ENCODE measurements at places on chromosomes 12 and 14. TPM values are rescaled to one million over a fixed set of nuclear protein-coding genes. Genes with fewer than 3 reads are reported as not detected.
A peak's percentile ranks its signal among the peaks of the same experiment; 100 is the strongest.

DNA sequence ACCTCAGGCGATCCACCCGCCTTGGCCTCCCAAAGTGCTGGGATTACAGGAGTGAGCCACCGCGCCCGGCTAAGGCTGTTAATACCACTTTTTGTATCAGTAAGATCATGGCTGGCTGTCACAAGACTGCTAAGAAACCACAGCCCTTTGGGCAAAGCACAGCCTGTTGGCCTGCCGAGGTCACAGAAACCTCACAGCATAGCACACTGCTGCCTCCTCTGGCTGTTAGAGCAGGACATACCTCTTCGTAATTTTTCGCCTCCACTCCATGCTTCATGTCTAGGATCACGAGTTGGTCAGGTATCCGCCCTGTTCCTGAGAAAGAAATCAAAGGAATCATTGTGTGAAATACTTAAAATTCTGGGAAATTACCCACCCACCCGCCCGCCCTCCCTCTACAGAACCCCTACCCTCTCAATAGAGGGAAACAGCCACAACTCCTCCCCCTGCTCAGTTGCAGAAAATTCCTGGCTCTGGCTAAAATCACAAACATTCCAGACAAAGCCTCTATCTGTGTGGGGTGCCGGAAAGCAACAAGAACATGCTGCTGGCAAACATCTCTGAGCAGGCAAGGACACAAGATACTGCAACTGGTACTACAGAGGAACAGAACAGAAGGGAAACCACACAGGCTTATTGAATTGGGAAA is 20.7 kb upstream of the NEK9 start:
- DNase-seq, result peak; percentile 72

GRCh38 chr12:18750085-18750484 is 12.2 kb downstream of the CAPZA3 start:
- DNase-seq, result peak; percentile 26

GRCh38 chr14:88815980-88816379 is 8.5 kb upstream of the TTC8 start:
- DNase-seq, result no peak

DNA sequence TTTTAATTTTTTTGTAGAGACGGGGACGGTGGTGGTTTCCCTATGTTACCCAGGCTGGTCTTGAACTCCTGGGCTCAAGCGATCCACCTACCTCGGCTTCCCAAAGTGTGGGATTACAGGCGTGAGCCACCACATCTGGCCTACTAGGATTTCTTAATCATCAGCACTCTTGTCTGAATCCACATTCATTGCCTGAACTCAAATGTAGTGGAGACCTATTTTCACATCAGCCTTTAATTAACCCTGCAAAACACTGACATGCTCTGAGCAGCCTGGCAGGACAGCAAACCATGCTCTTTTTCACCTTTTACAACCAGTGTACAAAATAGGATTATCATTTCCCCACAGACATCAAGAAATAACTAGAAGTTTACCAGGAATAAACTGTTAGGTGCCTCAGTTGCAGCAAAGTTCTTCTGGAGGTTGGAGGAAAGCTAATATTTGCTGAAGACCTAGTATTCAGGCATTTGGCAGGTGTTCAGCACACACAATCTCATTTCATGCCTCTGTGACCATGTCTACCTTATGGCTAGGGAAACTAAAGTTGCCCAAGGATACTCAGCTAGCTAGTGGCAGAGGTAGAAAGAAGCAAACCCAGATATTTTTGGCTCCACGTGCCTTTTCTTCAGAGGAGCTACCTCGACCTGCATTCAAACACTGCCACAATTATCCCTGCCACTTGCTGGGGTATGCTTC is 37.7 kb downstream of the CFL2 start:
- no peak for DNase-seq

GRCh38 chr14:105943973-105944602 is 417.7 kb downstream of the TMEM121 start:
- no peak for DNase-seq

- DNase-seq, result peak; percentile 95
These were observed 8.5 kb upstream of the LTBP2 start for GRCh38 chr14:74620497-74620921.

DNA sequence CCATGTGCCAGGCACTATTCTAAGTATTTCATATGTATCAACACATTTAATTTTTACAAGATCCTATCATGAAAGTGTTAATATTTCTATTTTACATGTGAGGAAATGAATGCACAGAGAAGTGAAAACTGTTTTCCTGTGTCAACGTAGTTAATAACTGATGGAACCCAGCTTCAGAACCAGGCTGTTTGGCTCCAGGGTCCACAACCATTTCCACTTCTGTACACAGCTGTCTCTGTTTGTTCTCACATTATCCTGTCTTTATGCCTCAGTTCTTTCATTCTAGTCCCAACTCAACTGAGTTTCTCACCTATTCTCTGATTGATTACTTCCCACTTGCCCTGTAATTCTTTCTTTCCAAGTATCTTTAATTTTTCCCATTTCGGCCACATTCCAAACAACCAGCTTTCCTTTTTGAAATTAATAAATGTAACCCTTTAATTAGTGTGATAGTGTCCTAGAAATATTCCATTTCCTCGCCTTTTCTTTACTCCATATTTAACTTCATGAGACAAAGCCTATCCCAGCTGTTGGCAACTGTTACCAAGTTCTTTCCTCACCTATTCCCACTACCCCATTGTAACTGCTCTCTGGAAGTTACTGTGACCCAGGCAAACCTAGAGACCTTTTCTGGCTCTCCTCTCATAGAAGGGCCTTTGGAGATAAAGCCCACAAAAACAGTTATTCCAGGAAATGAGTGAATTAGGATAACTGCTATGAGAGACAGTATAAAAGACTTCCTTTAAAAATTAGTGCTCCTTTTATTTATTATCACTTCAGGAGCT is 218.7 kb downstream of the RASSF9 start:
- DNase-seq, result no peak

DNA sequence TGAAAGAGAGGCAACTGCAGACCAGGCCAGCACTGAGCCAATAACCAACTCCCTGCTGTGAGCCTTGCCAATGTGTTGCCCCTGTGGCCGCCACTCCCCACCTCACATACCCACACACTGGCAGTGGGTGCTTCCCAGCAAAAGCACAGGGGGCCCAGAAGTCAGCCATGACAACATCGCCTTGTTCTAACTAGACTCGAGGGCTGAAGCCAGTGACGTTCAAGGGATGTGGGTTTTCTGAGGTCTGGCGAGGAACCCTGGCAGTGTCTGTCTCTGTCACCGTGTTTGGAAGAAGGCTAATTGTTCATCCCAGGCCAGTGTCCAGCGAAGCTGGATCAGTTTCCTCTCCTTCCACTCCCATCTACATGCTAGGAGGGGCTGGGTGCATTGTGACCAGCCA is 311.8 kb upstream of the AMIGO2 start:
- no peak for DNase-seq

DNA sequence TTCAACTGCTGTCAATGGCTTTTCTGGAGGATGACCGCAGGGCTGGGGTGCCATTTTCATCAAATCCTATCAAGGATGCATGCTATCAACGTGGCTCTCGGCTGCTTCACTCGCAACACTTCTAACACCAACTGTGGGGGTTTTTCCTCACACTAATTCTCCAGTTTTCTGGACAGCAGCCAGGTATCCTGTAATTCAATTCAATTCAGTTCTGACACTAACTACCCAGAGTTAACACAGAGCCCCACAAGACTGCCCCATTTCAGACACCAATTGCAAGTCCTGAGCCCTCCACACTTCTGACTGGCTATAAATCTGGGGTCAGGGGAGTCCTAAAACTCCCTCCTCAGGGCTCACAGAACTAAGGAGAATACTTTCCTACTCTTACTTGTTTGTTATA is 55.3 kb upstream of the TMCC3 start:
- no peak for DNase-seq

DNA sequence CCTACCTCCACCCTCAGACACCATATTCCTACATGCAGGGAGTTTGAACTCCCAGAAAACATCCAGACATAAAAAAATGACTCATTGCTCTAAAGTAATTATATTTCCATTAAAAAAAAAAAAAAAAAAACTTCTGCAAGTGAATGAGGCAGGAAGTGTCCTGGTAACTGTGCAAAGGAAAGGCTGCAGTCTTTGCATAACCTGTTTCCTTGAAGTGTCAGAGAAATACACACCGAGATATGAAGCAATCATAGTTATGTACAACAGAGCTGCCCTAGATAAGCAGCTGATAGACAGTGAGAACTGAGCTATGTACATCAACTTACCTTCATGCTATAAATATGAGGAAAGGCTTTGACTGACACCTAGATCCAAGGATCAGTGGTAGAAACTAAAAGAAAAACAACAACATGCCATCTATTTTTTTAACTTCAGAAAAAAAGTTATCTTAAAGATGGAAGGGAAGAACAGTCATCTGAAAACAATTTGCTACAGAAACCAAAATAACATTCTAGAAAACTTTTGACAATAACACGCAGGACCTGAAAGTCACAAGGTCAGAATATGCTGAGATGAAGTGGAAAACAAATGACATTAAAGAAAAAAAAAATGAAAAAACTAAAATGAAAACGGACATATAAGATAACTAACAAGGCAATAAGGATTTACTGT is 263.2 kb downstream of the SEC23A start:
- no peak for DNase-seq

- DNase-seq, result no peak
These were observed 1.7 kb upstream of the TNS2 start for GRCh38 chr12:53048033-53048779.

DNA sequence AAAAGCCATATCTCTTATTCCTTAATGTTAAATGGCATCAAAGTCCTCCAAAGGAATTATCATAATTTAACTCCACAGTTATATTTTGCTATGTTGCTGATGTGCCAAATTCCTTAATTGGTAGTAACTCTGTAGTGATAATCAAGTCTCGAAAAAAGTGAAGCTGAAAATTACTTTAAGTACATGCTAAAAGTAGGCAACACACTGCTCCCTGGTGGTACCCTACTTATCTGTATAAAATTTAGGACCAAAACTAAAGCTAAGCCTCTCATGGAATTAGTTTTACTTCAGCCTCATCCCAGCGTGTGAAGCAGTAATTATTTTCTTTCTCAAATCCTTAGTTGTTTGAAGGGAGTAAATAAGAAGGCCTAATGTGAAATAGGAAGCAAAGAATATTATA is 132.8 kb downstream of the TTLL5 start:
- peak; percentile 20 for DNase-seq

DNA sequence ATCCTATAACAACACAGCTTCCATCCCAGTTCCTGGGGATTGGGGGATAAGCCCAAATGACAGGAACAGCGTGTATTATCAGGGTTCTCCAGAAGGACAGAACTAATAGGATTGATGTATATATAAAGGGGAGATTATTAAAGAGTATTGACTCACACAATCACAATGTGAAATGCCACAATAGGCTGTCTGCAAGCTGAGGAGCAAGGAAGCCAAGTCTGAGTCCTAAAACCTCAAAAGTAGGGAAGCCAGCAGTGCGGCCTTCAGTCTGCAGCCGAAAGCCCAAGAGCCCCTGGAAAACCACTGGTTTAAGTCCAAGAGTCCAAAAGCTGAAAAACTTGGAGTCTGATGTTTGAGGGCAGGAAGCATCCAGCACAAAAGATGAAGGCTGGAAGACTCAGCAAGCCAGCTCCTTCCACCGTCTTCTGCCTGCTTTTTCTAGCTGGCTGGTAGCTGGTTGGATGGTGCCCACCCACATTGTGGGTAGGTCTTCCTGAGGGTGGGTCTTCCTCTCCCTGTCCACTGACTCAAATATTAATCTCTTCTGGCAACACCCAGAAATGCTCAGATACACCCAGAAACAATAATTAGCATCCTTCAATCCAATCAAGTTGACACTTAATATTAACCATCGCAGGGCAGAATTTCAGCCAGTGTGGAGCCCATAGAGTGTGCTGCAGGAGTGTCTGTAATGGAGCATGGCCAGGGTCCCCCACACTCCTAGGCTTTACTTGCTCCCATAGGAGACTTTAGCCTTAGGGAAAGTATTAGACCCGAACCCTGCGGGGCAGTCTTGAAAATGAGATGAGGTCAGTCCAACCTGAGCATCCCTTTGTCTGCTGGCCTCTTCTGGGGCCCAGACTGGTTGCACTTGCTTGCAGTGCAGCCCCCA is 111.1 kb downstream of the SINHCAF start:
- no peak for DNase-seq

- DNase-seq, result peak; percentile 95
These were observed 103.8 kb downstream of the OSBPL8 start for GRCh38 chr12:76455582-76456345.

DNA sequence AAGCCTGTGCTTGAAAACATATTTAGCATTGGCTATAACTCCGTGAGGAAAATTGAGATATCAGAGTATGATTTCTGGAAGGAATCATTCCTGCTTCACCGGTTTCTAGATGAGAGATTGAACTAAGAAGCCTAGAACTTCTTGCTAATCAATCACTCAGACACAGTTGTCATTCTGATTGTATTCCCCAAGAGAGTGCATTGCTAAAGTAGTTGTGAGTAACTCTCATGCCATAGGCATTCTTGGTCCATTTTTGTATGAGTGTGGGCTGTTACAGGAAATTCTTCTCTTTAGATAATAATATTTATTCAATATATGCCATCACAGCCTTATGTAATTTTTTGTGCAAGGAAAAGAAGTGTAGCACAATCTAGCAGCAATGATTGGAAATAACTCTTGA is 893.3 kb upstream of the MDGA2 start:
- DNase-seq, result peak; percentile 47

GRCh38 chr14:101849125-101849524 is 87.6 kb downstream of the PPP2R5C start:
- DNase-seq, result no peak

GRCh38 chr12:124603100-124603541 is 35.7 kb upstream of the NCOR2 start:
- no peak for DNase-seq

TUNAR gene
- polyA plus RNA-seq, result not detected

GPR84 gene
- polyA plus RNA-seq, result not detected

OVCH1 gene
- polyA plus RNA-seq, result 0.05 TPM

SLC6A13 gene
- polyA plus RNA-seq, result 0.10 TPM

RPGRIP1 gene
- polyA plus RNA-seq, result not detected

PAX9 gene
- polyA plus RNA-seq, result not detected

TESPA1 gene
- not detected for polyA plus RNA-seq

Data from IMR-90 (cell line).